ENCODE measurements at places on chromosomes 16 and 17. TPM values are rescaled to one million over a fixed set of nuclear protein-coding genes. Genes with fewer than 3 reads are reported as not detected.

NHLRC4 gene
- total RNA-seq, result 7.0 TPM

SCN4A gene
- 1.3 TPM for total RNA-seq

DPEP2 gene
- 2.4 TPM for total RNA-seq

SLC4A1 gene
- total RNA-seq, result 1,478 TPM

MKS1 gene
- 5.7 TPM for total RNA-seq

CACNG5 gene
- not detected for total RNA-seq

DNA sequence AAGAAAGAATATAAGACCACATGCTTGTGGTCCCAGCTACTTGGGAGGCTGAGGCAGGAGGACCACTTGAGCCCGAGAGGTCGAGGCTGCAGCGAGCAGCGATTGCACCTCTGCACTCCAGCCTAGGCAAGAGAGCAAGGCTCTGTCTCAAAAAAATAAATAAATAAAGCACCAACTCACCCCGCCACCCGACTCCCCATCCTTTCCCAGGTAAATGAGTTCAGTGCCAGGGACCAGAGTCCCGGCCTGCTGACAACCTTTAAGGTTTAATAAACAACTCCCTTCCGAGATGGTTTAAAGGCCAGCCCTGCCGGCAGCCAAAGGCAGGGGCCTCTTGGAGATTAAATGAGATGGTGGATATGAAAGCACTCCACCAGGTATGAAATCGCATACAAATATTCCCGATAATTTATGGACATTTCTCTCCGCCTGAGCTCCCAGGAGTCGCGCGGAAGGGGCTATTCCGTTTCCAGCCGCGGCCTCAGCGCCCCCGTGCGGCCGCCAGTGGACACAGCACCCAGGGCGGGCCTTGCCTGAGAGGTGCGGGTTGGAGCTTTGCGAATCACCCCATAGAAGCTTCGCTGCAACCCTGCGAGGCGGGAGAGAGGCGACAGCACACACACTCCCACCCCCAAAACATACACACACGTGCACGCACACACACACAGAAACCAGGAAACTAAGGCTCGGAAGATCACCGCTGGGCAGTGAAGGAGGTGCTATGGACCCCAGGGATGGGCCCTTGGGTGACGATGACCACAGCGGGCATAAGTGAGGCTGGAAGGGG is 4.0 kb upstream of the RPL38 start:
- peak; percentile 77 for DNase-seq
- no peak overlapping the region for H3K4me3 ChIP-seq
- no peak overlapping the region for H3K27ac ChIP-seq
- peaks cover 10% of the 10 kb centered on the region for H3K4me1 ChIP-seq
- H3K36me3 ChIP-seq, result no peaks in the 10 kb centered on the region

DNA sequence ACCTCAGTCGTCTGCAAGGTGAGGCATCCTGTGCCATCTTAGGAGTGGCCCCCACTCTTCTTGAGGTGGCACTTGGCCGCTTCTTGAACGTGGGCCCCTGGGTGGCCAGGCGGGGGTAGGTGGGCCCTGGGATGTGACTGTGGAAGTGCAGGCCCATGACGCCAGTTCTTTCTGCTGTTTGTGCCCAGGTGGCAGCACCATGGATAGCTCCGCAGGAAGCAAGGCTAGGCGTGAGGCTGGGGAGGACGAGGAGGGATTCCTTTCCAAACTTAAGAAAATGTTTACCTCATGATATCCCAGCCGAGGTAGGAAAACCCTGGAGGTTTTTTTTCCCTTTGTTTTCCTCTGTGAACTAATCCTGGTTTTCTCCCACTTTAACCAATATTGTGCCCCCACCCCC is 19.8 kb downstream of the NMRAL1 start:
- H3K36me3 ChIP-seq, result peaks cover 62% of the 10 kb centered on the region
- no peaks in the 10 kb centered on the region for H3K27me3 ChIP-seq
- DNase-seq, result no peak

- no peaks in the 10 kb centered on the region for H3K27me3 ChIP-seq
- H3K4me3 ChIP-seq, result no peak overlapping the region
- peaks cover 1% of the 10 kb centered on the region for H3K36me3 ChIP-seq
- no peak for DNase-seq
- H3K27ac ChIP-seq, result no peak overlapping the region
- H3K4me1 ChIP-seq, result peaks cover 6% of the 10 kb centered on the region
Observed at GRCh38 chr17:64639516-64639915, 22.6 kb downstream of the SMURF2 start.
